ENCODE measurements at places on chromosomes 16 and 17. TPM values are rescaled to one million over a fixed set of nuclear protein-coding genes. Genes with fewer than 3 reads are reported as not detected.

DNA sequence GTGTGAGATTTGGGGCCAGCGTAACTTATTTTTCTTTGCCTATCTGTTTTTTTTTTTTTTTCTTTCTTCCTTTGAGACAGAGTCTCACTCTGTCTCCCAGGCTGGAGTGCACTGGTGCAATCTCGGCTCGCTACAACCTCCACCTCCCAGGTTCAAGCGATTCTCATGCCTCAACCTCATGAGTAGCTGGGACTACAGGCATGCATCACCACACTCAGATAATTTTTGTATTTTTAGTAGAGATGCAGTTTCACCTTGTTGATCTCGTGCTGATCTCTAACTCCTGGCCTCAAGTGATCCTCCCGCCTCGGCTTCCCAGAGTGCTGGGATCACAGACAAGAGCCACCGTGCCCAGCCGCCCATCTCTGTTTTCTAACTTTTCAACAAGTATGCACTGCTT is 63.4 kb downstream of the VPS35L start:
- no peak for DNase-seq
- no peak overlapping the region for H3K27ac ChIP-seq
- no peaks in the 10 kb centered on the region for H3K4me1 ChIP-seq
- H3K27me3 ChIP-seq = no peaks in the 10 kb centered on the region
- H3K36me3 ChIP-seq = no peaks in the 10 kb centered on the region

DNA sequence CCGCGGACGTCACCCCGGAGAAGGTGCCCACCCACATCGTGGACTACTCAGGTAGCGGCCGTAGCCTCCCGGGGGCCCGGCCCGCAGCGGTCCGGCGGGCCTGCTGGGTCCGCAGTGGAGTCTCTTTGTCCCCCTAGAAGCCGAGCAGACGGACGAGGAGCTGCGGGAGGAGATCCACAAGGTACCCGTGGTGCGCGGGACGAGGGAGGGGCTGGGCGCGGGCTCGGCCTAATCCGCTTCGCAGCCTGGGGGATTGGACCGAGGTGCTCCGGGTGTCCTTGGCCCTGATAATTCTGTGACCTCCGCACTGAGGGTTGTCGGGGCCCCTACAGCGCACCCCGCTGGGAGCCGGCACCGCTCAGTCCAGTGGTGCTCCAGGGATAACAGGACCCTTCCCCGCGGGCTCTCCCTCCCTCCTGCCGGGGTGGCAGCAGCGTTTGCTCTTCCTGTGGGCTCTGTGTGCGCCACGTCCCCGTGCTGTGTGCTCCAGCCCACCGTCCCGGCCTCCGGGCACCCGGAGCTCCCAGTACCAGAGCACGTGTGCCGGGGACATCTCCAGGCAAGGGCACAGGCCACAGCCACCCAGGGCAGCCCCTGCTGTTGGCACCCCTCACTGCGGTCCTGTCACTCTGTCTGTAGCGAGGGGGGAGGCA is 713 bp downstream of the RHOT2 start:
- no peaks in the 10 kb centered on the region for H3K27me3 ChIP-seq
- DNase-seq = no peak
- H3K36me3 ChIP-seq = peaks cover 44% of the 10 kb centered on the region
- H3K27ac ChIP-seq = peak overlapping the region; percentile 79

GRCh38 chr17:39949028-39949427 is 13.8 kb upstream of the GSDMA start:
- no peaks in the 10 kb centered on the region for H3K36me3 ChIP-seq
- H3K27me3 ChIP-seq = no peaks in the 10 kb centered on the region
- no peak for DNase-seq
- H3K4me1 ChIP-seq = peaks cover 6% of the 10 kb centered on the region

GRCh38 chr16:75379911-75380847 is 53.1 kb downstream of the CFDP1 start:
- H3K27ac ChIP-seq = no peak overlapping the region
- H3K27me3 ChIP-seq = no peaks in the 10 kb centered on the region
- no peak overlapping the region for H3K4me3 ChIP-seq
- H3K36me3 ChIP-seq = no peaks in the 10 kb centered on the region
- H3K4me1 ChIP-seq = peaks cover 4% of the 10 kb centered on the region
- DNase-seq = no peak

- no peak overlapping the region for H3K4me3 ChIP-seq
- H3K36me3 ChIP-seq = no peaks in the 10 kb centered on the region
- no peaks in the 10 kb centered on the region for H3K27me3 ChIP-seq
- DNase-seq = no peak
- no peaks in the 10 kb centered on the region for H3K4me1 ChIP-seq
These were observed 26.0 kb downstream of the PKD1L3 start for GRCh38 chr16:71974068-71974818.

- no peak overlapping the region for H3K4me3 ChIP-seq
- no peaks in the 10 kb centered on the region for H3K36me3 ChIP-seq
- DNase-seq = no peak
- H3K4me1 ChIP-seq = peaks cover 48% of the 10 kb centered on the region
- H3K27me3 ChIP-seq = no peaks in the 10 kb centered on the region
These were observed 68.5 kb downstream of the RPTOR start for GRCh38 chr17:80612997-80613731.

GRCh38 chr17:32516450-32516849 is 29.7 kb downstream of the CDK5R1 start:
- H3K4me1 ChIP-seq = peaks cover 32% of the 10 kb centered on the region
- no peaks in the 10 kb centered on the region for H3K27me3 ChIP-seq
- H3K36me3 ChIP-seq = no peaks in the 10 kb centered on the region

DNA sequence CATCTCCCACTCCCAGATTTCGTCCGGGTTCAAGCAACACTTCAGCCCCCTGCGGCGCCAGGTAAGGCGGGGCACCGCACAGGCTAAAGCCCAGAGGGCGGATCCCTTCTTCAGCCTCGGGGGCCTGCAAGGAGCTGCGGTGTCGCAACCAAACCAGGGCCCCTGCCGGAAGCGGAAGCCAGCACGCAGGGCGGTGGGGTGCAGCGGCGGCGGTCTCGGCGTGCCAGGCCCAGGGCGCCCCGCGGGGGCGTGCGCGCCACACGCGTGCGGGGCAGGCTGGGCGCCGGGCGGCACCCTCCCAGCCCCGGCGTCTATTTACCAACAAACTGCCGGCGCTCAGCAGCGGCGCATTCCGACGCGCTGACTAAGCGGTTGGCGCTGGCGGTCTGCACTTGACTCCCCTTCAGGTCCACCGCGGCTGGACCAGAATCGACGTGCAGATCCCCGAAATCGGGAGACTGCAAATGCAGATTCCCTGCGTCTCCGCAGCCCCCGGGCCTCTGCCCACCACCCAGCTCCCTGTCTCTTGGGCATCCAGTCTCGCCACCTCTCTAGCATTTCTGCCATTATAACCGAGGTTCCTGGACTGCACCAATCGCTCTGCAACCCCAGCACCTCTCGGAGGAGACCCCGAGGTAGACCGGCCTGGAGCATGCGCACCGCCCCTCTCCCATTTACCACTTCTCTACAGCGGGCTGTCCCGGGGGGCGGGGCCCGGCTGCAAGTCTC is 421 bp upstream of the DLX4 start:
- H3K27ac ChIP-seq = no peak overlapping the region
- H3K4me1 ChIP-seq = no peaks in the 10 kb centered on the region
- H3K36me3 ChIP-seq = no peaks in the 10 kb centered on the region
- peaks cover 99% of the 10 kb centered on the region for H3K27me3 ChIP-seq
- DNase-seq = no peak

DNA sequence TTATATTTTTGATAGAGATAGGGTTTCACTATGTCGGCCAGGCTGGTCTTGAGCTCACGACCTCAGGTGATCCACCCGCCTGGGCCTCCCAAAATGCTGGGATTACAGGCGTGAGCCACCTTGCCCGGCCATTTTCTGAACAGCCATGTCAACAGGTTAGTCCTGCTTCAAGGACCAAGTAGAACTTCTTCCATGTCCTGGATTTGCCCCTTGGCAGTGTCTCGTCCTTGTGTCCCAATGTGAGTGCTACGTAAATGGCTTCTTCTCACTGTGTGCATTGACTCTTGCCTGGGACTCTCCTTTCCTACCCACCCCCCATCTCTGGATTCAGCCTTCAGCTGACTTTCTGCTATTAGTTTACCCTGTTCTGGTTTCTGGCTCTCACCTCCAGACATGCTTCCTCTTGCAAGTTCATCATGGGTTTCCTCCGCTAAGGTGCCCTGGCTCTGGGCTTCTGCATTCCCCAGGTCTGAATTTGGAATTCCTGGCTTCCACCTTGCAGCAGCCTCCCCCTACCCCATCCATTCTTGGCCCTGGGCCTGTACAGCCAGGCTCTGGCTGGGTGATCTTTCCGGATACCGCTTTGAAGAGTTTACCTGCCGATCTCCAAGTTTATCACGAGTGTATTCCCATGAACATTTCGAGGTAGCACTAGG is 14.0 kb upstream of the IRF8 start:
- H3K4me3 ChIP-seq = no peak overlapping the region
- H3K36me3 ChIP-seq = no peaks in the 10 kb centered on the region
- no peak overlapping the region for H3K27ac ChIP-seq

DNA sequence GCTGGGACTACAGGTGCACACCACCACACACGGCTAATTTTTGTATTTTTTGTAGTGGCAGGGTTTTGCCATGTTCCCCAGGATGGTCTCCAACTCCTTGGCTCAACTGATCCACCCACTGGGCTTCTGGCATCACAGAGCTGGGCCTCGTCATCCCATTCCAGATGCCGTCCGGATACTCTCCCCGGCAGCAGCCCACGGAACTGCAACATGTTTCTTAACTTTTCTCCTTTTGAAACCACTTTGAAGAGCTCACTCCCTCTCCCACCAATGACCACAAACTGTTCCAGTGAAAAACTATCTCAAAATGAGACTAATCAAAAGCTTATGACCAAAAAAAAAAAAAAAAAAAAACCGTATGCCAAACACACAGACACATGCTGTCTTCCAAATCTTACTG is 17.6 kb downstream of the PEMT start:
- no peak overlapping the region for H3K4me3 ChIP-seq
- no peak overlapping the region for H3K27ac ChIP-seq
- H3K27me3 ChIP-seq = no peaks in the 10 kb centered on the region
- H3K36me3 ChIP-seq = no peaks in the 10 kb centered on the region

- H3K36me3 ChIP-seq = no peaks in the 10 kb centered on the region
- no peak for DNase-seq
- H3K27me3 ChIP-seq = peaks cover 37% of the 10 kb centered on the region
- H3K27ac ChIP-seq = no peak overlapping the region
These were observed 123.2 kb upstream of the LHX1 start for GRCh38 chr17:36813957-36814563.

GRCh38 chr17:78415821-78416711 is 37.6 kb downstream of the PGS1 start:
- no peaks in the 10 kb centered on the region for H3K36me3 ChIP-seq
- H3K4me1 ChIP-seq = peaks cover 48% of the 10 kb centered on the region
- no peak for DNase-seq
- peak overlapping the region; percentile 93 for H3K27ac ChIP-seq
- no peaks in the 10 kb centered on the region for H3K27me3 ChIP-seq

DNA sequence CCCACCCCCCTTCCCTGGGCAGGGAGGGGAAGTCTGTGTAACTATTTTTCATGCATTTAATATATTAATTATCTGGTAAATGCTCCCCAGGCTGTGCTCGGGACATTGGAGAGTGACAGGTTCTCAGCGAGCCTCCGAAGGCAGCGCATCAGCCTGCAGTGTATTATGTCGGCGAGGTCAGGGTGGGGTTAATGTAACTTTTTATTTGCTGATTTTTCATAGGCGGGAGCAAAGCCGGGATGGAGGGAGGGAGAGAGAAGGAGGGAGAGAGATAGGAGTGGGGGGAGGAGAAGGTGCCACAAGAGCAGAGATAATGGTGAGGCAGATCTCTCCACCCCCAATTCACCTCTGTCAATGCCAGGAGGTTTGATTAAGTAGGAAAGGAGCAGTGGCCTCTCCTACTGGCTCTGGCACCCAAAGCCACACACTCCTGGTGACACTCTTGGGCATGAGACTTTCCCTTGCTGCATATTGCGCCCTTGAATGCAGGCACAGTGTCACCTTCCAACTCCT is 104.0 kb downstream of the MRM1 start:
- H3K36me3 ChIP-seq = no peaks in the 10 kb centered on the region
- H3K27ac ChIP-seq = no peak overlapping the region
- H3K4me1 ChIP-seq = no peaks in the 10 kb centered on the region

- H3K4me1 ChIP-seq = peaks cover 25% of the 10 kb centered on the region
- peak overlapping the region; percentile 81 for H3K4me3 ChIP-seq
- H3K27ac ChIP-seq = peak overlapping the region; percentile 100
- no peaks in the 10 kb centered on the region for H3K27me3 ChIP-seq
- no peaks in the 10 kb centered on the region for H3K36me3 ChIP-seq
These were observed 2.7 kb upstream of the MLLT6 start for GRCh38 chr17:38702166-38702915.

- no peaks in the 10 kb centered on the region for H3K27me3 ChIP-seq
- H3K27ac ChIP-seq = no peak overlapping the region
- no peaks in the 10 kb centered on the region for H3K36me3 ChIP-seq
These were observed 11.9 kb downstream of the KRT32 start for GRCh38 chr17:41455236-41455635.

GRCh38 chr17:47714773-47715396 is 18.2 kb upstream of the TBX21 start:
- no peaks in the 10 kb centered on the region for H3K36me3 ChIP-seq
- no peak overlapping the region for H3K4me3 ChIP-seq
- no peaks in the 10 kb centered on the region for H3K4me1 ChIP-seq

DNA sequence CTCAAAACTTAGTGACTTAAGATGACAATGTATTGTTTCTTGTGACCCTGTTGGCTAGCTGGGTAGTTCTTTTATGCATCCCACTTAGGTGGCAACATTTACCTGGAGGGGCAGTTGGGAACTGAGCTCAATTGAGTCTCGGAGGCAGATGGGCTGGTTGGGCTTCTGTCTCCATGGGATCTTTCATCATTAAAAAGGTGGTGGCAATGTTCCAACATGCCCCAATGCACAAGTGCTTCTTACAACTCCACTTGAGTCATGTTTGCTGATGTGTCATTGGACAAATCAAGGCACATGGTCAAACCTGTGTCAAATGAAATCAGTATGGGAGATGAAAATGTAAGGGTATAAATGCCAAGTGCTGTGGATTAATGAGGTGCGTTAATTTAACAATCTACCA is 11.7 kb upstream of the HS3ST3B1 start:
- no peak for DNase-seq
- H3K4me1 ChIP-seq = no peaks in the 10 kb centered on the region
- H3K27me3 ChIP-seq = peaks cover 24% of the 10 kb centered on the region
- H3K4me3 ChIP-seq = no peak overlapping the region
- no peaks in the 10 kb centered on the region for H3K36me3 ChIP-seq
- H3K27ac ChIP-seq = no peak overlapping the region

GRCh38 chr17:8120520-8121406 is 2.4 kb upstream of the ALOXE3 start:
- H3K27ac ChIP-seq = peak overlapping the region; percentile 83
- H3K4me1 ChIP-seq = peaks cover 65% of the 10 kb centered on the region
- H3K36me3 ChIP-seq = no peaks in the 10 kb centered on the region
- peak overlapping the region; percentile 51 for H3K4me3 ChIP-seq
- DNase-seq = no peak
- H3K27me3 ChIP-seq = peaks cover 52% of the 10 kb centered on the region

The GP1BA gene
- not detected for total RNA-seq

The KRT17 gene
- not detected for total RNA-seq

The TBC1D3H gene
- not detected for total RNA-seq

The NPTX1 gene
- 0.07 TPM for total RNA-seq

The ATP2C2 gene
- not detected for total RNA-seq

The STX1B gene
- total RNA-seq = not detected

The DPEP3 gene
- total RNA-seq = not detected

The KDM6B gene
- total RNA-seq = 1.9 TPM

The KRTAP2-2 gene
- not detected for total RNA-seq

The CACNG5 gene
- total RNA-seq = not detected

The C17orf50 gene
- total RNA-seq = not detected

The CEP95 gene
- total RNA-seq = 17.0 TPM

The CHST4 gene
- not detected for total RNA-seq
